ENCODE measurements at places on chromosomes 2 and 18. TPM values are rescaled to one million over a fixed set of nuclear protein-coding genes. Genes with fewer than 3 reads are reported as not detected.

GRCh38 chr2:223868005-223868404 lies 30.6 kb upstream of the AP1S3 start:
- no peak for DNase-seq

DNA sequence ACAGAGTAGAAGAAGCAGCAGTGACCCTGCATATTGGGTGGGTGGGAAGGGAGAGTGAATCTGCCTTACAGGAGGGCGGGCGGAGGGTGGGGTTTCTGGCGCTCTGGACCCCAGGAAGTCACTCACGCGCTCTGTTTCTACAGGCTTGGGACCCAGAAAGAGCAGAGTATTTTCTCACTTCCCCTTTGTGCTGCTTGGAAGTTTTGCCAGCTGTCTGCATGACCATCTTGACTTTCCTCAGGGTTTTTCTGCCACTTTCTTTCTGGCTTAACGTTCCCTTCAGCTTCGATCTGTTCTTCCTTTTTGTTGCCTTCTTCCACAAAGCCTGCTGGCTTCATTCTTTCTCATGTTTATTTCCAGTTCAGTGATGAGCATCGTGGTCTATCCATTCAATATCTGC lies 383.1 kb downstream of the GALR1 start:
- DNase-seq = no peak

MROH2A gene
- polyA plus RNA-seq = not detected

GRCh38 chr2:241798631-241799521 lies 10.1 kb upstream of the NEU4 start:
- peak; percentile 11 for DNase-seq

DNA sequence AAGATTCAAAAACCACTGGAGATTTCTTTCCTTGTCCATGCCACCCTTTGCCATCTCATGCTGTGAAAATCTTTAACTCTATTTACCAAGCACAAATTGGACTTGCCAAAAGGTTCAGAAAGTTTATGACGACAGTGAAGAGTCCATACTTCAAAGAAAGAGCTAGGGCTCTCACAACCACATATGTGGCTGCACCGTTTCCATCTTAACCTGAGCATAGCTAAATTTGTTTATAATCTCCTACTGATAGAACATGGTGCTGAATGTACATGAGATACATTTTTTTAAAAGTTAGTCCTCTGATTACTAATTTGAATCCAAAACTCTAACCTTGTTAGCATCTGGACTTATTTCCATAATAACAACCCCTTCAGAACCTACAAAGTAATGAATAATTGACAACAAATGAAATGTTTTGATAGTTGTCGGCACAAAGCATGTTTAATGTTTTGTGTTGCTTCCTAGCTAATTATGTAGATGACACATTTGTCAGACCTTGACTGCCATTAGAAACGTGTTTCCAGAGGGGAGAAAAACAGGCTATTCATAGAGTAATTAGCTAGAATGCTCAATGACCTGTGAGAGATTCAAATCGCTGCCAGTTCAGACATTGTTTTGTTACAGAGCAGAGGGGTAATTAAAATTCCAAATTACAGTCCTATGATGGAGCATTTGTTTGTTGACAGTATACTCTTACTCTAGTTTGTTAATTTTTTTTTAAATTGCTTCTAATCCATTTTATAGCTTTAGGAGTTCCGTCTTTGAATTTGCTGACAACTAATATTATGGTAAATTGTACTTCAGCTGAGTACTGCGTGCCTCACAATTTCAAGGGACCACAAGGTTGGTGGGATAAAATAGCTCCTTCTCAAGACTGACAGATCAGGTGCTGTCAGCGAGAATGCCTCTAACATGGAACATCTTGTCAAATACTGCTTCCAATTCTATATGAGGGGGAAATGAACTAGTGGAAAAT lies 31.8 kb downstream of the ARHGAP15 start:
- no peak for DNase-seq

IKZF2 gene
- 0.97 TPM for polyA plus RNA-seq

DNA sequence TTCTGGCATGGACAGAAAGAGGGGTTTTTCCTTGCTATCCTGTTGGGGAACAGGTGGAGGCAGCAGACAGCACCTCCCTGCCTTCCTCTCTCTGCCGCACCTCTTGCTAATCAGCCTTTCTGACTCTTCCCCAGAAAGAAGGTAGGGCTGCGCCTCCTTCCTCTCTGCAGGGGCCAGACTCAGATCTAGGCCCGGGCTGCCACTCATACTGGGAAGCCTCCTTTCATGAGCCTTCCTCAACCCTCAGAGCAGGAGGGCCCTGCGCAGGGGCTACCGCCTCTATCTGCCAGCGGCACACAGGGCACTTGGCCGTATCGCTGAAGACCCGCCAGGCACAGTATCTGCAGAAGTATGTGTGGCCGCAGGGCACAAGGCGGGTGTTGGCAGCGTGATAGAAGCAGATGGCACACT lies 7.1 kb downstream of the NEURL3 start:
- no peak for DNase-seq

GRCh38 chr2:96129528-96130120 lies 8.7 kb downstream of the ASTL start:
- DNase-seq = no peak

DNA sequence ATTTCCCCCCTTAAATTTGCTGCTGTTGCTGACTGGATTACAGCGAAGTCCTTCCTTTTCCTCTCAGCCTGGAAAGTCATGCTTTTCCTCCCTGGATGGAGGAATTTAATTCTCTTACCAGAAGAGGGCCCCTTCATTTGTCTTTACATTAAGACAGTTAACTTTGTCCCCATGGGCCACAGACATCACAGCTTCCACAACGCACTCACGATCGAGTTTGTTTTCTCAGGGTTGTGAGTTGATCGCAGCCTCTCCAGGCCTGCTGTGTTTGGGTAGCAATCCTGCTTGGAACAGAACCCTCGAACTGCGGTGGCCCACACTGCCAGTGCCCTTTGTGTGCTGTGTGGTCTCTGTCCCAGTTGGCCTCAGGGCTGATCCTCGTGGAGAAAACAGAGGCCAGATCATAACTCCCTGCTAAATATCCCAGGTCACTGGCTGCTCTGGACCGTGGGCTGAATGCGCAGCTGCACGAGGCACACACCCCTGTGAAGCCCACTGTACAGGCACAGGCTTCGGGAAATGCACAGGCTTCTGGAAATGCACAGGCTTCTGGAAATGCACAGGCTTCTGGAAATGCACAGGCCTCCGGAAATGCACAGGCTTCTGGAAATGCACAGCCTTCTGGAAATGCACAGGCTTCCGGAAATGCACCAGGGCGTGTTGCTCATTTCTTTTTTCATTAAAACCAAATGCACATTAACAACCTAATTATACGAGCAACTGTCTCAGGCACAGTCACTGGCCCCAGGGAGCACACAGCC lies 2.2 kb upstream of the PDIA6 start:
- DNase-seq = no peak

DNA sequence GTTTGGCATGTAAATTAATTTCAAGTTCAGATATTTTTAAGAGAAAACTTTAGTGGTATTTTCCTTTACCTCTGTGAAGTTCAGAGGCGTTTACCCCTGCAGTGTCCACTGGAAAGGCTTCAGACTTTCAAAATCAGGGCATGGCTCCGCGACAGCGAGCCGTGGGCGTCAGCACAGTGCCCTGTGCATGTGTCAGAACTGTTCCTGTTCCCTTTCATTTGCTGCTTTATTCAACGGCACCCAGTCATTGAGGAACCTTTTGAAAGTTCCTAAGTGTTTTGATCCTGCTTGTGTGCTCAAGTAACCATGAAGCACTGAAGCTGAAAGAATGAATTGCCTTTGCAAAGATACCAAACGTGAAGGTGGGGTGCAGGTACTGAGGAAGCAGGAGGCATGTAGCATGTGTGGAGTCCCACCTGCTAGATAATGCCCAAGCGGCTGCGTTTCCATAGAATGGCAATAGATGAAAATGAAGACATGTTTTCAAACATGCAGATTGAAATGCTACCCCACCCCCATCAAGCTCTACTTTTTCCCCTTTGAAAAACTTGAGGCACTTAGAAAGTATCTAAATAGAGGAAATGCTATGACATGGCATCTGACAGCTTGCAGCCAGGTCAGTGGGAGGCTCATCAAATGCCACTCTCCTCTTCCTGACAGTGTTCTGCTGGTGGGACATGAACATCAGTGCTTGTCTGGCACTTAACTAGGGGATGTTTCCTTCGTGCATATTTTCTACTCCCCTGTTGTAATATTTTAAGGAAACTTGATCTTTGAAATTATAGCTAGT lies 148.6 kb downstream of the ZNF236 start:
- DNase-seq = no peak

DNA sequence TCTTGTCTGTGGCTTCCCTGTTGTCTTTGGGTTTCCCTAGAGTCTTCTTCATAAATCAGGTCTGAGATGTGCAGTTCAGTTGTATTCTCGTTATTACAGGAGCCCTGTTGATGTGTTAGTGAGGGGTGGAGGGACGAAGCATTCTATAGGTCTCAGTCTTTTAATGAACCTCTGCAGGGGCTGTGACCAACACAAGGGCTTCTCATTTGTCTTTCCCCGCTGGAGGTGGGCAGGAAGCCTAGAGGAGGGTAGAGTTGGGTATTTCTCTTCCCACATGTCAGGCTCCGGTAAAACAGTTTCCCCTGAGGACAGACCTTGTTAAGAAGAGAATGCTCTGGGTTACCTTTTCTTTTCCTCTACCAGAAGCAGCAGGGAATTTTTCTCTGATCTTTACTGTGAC lies 31.2 kb downstream of the PROC start:
- no peak for DNase-seq

DNA sequence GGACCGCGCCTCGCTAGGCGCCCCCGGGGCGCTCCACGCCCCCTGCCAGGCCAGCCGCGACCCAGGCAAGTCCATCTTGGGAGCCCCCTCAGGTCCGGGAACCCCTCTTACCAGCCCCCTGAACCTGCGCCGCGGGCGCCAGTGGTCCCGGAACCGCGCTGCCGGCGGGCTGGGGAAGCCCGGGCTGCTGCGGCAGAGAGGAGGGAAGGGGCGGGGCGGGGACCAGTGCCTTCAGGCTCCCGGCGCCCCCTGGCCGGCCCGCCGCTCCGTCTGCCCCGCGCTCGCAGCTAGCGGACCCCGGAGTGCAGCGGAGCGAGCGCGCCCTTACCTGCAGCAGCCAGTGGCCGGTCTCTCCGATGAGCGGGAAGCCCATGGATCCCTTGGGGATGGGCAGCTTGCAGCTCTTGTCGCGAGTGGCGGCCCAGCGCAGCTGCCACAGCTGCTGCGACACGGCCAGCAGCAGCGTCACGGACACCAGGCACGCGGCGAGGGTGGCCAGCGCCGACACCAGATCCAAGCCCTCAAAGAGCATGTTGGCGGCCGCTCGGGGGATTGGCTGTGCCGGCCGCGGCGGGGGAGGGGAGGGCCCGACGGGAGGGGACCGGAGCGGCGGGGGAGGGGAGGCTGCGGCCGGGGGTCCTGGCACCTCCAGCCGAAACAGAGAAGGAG lies at the start of gene CYP26B1:
Gene CYP26B1 (minus strand): TSS at position 560 of the 669 bp plus-strand sequence. CDS start 28 bp downstream, at position 532.
- DNase-seq = no peak

DNA sequence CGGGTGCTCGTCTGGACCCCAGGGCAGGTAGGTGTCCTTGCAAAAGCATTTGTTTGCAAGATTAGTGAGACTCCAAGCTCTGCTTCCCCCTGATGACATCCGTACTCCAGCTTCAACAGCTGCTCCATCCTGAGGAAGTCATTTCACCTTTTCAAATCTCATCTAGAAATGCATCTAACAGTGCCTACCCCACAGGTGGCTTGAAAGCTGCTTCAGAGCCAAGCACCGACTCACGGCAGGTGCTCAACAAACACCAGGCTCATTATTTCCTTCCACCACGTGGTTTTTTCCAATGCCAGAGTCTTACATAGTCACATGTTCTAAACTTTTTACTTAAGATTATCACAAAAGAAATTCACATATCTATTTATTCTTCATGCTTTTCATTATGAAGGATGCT lies 31.9 kb downstream of the CNGA3 start:
- DNase-seq = no peak

DGUOK gene
- polyA plus RNA-seq = 112 TPM

TCF23 gene
- polyA plus RNA-seq = 0.24 TPM

DNA sequence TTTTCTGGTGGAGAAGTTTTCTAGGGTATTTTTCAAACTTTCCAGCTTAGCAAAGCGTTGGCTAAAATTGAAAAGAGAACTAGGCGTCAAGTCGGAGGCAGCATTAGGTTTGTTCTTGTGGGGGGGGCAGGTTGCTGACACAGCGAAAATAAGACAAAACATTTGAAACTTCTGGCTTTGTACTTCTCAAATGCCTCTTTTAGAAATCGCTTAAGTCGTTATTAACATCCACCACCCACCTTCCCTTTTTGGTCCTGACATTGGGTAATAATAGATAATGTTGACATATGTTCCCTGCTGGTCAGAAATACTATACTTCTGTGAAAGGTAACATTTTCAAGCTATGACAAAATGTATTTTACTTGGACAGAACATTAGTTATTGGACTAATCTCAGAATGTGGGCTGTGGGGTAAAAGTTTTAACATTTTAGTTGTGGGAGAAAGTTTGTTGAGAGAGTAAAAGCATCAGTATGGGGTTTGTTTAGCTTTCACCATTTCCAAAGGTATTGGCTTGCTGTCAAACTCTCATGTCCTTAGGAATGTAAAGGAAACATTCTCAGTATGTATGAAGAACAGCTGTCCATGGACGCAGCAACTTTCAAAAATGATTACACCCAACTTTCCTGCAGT lies 88.1 kb upstream of the ZEB2 start:
- DNase-seq = peak; percentile 61

GRCh38 chr2:127665267-127665893 lies 9.9 kb downstream of the LIMS2 start:
- DNase-seq = no peak

HRH4 gene
- not detected for polyA plus RNA-seq

DNA sequence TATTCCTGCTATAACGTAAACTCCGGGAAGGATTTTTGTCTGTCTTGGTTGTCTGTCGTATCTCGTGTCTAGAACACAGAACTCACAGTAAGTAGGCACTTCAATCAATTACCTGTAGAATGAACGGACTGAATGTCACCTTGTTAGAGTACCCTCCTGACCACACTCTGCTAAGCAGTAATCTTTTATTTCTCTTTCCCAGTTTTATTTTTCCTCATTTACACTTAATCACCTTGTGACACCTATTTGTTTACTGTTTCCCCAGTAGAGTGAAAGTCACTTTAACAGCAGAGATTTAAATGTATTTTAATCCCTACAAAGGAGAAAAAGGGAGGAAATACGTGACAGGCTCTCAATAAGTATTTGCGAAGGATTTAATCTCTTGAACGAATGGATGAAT lies 514 bp upstream of the EPB41L5 start:
- DNase-seq = no peak

DNA sequence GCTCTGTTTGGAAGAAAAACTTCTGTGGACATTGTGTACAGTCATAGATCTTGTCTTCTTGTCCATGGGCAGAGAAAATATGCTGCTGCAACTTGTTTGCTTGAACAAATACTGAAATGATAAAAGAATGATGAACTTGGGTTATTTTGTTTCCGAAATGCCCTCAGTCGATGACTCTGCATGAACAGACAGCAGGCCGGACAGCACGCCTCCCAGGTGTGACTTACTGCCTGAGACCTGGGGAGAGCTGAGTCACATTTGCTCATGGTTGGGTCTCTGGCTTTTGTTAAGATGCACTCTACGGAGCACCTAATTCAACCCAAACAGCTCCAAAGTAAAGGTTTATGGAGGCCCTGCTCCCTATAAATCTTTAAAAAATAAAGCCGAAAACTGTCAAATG lies 262.5 kb downstream of the ZNF521 start:
- DNase-seq = no peak

Measured in adrenal gland (tissue), 19 donors.